T-cell (primary cell): ENCODE measurements at places on chromosomes 4 and X.

DNA sequence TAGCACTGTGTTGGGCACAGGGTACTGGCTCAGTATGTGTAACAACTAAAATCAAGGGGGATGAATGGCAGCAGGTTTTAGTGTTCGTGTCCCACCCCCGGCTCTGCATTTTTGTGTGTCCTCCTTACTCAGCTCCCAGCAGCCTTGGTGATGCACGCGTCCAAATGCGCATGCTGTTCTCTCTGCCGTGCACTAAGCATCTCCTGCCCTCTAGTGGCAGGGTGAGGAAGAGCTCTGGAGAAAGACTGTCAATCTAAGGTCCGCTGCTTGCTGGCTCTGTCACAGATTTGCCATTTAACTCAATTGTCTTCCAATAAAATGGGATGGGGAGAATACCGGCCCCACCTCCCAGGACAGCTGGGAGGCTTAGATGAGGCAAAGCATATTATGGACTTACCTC, 61.4 kb downstream of the WFS1 start:
- H3K36me3 ChIP-seq, result no peaks in the 10 kb centered on the region
- H3K27ac ChIP-seq, result no peak overlapping the region
- H3K4me3 ChIP-seq, result no peak overlapping the region
- no peaks in the 10 kb centered on the region for H3K4me1 ChIP-seq
- no peaks in the 10 kb centered on the region for H3K27me3 ChIP-seq

DNA sequence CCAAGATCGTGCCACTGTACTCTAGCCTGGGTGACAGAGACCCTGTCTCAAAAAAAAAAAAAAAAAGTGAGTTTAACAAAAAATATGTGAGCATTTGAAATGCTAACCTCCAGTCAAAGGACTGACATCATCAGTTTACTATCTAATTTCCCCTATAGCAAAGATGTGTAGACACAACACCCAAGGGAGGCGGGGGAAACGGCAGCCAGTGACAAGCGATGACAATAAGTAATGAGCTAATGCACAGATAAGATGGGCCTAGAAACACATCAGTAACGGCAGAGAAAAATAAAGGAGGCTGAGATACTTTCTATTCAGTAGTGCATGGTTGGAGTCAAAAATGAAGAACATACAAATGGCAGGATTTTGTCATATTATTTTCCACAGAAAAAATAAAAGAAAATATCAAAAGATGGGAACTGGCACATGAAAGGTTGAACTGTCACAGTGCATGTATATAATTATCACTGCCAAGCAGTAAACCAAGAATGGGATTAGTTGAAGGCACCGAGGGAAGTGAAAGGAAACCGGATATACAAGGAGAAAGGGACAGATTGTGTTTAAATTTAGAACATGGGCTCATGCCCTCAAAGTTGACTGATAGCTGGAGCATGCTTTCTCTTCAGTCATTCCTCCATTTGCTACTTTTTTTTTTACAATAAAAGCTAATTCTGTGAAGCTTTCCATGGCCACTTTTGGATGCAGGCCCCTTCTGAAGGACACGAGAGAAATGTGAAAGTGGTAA, 41.8 kb downstream of the IGFBP7 start:
- DNase-seq, result no peak
- H3K36me3 ChIP-seq, result no peaks in the 10 kb centered on the region
- no peaks in the 10 kb centered on the region for H3K4me1 ChIP-seq
- H3K27me3 ChIP-seq, result peaks cover 15% of the 10 kb centered on the region

GRCh38 chr4:40838742-40839141, 89.0 kb downstream of the NSUN7 start:
- no peaks in the 10 kb centered on the region for H3K27me3 ChIP-seq
- no peak overlapping the region for H3K4me3 ChIP-seq
- no peaks in the 10 kb centered on the region for H3K4me1 ChIP-seq
- H3K36me3 ChIP-seq, result no peaks in the 10 kb centered on the region
- no peak for DNase-seq
- H3K27ac ChIP-seq, result no peak overlapping the region

DNA sequence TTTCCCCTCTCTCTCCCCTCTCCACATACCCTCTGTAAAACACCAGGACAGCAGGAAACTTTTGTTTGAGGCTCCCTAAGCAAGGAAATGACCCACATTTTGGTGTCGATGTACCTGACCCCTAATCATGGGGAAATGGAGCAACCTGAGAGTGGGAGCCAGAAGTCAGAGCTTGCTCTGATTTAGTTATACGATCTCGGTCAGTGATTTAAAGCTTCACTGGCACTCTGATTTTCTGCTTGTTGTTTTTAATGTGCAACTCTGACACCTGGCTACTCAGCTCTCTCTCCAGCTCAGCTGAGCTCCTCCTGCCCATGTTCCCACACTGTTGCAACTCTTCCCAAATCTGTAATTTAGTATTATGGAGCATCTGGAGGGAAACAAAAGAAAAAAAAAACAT, 408.6 kb downstream of the ADAM29 start:
- no peaks in the 10 kb centered on the region for H3K36me3 ChIP-seq
- no peaks in the 10 kb centered on the region for H3K4me1 ChIP-seq
- no peak for DNase-seq
- H3K4me3 ChIP-seq, result no peak overlapping the region
- H3K27ac ChIP-seq, result no peak overlapping the region
- no peaks in the 10 kb centered on the region for H3K27me3 ChIP-seq

DNA sequence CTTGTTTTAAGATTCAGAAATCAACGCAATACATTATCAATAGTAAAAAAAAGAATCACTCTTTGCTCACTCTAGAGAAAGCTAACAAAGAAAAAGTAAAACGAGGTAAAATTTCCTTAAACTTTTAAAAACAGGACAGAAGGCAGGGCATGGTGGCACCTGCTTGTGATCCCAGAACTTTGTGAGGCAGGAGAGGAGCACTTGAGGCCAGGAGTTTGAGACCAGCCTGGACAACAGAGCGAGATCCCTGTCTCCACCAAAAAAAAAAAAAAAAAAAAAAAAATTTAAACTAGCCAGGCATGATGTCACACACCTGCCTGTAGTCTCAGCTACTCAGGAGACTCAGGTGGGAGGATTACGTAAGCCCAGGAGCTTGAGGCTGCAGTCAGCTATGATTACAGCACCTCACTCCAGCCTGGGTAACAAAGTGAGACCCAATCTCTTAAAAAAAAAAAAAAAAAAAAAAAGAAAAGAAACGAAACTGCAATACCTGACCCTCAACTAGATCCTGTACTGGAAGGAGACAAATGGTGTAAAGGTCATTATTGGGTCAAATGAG, 3.5 kb downstream of the CCNI start:
- no peaks in the 10 kb centered on the region for H3K36me3 ChIP-seq
- peak overlapping the region; percentile 100 for H3K27ac ChIP-seq
- no peak overlapping the region for H3K4me3 ChIP-seq
- H3K27me3 ChIP-seq, result no peaks in the 10 kb centered on the region
- peak; percentile 52 for DNase-seq
- H3K4me1 ChIP-seq, result peaks cover 20% of the 10 kb centered on the region

DNA sequence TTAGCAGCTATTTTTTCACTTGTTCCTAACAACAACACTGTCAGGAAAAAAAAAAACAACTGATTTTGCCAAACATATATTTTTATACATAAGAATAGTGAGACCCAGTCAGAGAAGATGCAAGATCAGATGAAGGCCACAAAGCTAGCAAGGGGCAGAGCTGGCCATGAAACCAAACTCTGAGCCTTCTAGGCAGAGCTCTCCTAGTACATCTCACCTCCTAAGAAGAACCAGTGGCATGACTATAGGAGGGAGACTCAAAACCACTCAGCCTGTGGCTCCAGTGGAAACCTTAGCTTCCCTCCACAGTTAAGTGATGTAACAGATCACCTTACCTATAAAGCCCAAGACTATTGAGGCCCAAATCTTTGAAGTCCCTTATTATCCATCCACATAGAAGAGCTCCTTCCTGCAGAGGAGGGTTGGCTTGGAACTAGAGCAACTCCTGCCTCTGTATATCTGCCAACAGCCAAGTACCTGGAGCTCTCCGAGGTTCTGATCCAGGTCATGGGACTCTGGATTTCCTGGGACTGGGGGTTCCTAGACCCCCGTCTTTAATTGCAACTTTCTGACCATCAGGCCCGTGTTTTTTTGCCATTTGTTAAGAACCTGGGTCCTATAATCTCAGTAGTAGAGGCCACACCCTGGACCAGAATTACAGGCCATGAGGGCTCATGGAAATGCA, 136.5 kb downstream of the SH3KBP1 start:
- H3K27ac ChIP-seq, result peak overlapping the region; percentile 94
- peaks cover 73% of the 10 kb centered on the region for H3K4me1 ChIP-seq
- no peak overlapping the region for H3K4me3 ChIP-seq
- H3K36me3 ChIP-seq, result no peaks in the 10 kb centered on the region
- no peaks in the 10 kb centered on the region for H3K27me3 ChIP-seq

- H3K4me1 ChIP-seq, result no peaks in the 10 kb centered on the region
- no peaks in the 10 kb centered on the region for H3K27me3 ChIP-seq
- DNase-seq, result no peak
- no peaks in the 10 kb centered on the region for H3K36me3 ChIP-seq
Measured at GRCh38 chr4:183765251-183765911, 106.3 kb downstream of the TRAPPC11 start.

DNA sequence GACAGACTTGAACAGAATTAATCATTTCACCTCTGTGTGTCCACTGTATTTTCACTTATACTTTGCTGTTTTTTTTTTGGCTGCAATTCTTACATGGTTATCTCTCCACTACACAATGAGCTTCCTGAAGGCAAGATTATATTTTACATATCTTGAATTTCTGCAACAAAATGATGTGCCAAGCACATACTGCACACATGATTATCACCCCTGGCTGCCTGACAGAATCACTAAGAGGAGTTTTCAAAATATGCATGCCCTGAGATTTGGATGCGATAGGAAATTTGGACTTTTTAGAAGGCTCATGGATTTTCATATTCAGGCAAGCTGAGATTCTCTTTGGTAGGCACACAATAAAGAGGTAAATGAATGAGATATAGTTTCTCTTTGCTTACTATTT, 1162.1 kb upstream of the IGFBP7 start:
- no peaks in the 10 kb centered on the region for H3K36me3 ChIP-seq
- H3K4me1 ChIP-seq, result no peaks in the 10 kb centered on the region
- no peak for DNase-seq

DNA sequence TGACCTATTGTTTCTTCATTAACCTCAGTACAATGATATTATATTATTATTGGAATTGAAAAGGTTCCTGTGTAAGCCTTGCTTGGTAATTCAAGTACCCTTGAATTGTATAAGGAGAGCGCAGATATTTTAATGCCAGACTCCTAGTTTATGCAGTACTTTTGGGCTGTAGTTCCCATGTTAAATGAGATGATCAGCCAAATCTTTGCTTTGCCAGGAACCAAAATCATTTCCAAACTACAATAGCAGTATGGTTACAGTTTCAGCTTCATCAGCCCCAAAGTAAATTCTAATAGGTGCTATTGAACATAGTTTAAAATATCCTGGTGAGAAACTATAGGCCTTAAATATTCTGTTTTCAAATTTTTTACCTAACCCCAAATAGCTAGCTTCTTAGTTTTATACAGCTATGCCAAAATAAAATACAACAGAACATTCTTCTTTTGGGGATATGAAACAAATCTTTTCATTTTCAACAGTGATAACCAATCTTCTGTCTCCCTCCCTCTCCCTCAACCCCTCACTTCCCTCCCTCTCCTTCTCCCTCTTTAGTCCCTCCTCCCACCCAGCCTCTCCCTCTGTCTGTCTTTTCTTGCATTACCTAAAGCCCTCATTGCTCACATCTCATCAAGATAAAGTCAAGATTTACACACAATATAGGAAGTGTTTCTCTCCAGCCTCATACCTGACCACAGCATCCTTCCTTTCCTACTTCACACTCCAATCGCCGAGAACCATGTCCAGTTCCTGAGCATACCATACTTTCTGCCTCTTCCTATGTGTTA, 190.1 kb downstream of the SHROOM3 start:
- DNase-seq, result no peak
- H3K4me1 ChIP-seq, result no peaks in the 10 kb centered on the region
- H3K27me3 ChIP-seq, result no peaks in the 10 kb centered on the region
- H3K4me3 ChIP-seq, result no peak overlapping the region
- no peak overlapping the region for H3K27ac ChIP-seq

GRCh38 chr4:176775338-176775737, 17.4 kb downstream of the VEGFC start:
- no peak overlapping the region for H3K27ac ChIP-seq
- DNase-seq, result no peak
- H3K27me3 ChIP-seq, result no peaks in the 10 kb centered on the region
- H3K4me3 ChIP-seq, result no peak overlapping the region
- no peaks in the 10 kb centered on the region for H3K36me3 ChIP-seq
- H3K4me1 ChIP-seq, result no peaks in the 10 kb centered on the region

- no peaks in the 10 kb centered on the region for H3K27me3 ChIP-seq
- no peak overlapping the region for H3K27ac ChIP-seq
- peaks cover 25% of the 10 kb centered on the region for H3K4me1 ChIP-seq
Measured at GRCh38 chrX:13700380-13700779, 11.5 kb downstream of the RAB9A start.

DNA sequence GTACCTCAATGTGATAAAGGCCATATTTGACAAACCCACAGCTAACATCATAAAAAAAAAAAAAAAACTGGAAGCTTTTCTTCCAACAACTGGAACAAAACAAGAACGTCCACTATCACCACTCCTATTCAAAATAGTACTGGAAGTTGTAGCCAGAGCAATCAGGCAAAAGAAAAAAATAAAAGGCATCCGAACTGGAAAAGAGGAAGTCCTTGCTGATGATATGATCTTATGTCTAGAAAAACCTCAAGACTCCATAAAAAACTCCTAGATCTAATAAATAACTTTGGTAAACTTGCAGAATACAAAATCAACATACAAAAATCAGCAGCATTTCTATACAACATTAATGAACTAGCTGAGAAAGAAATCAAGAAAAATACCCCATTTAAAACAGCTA, 134.3 kb downstream of the TEX11 start:
- H3K4me3 ChIP-seq, result no peak overlapping the region
- H3K27me3 ChIP-seq, result peaks cover 3% of the 10 kb centered on the region
- H3K27ac ChIP-seq, result no peak overlapping the region
- no peak for DNase-seq
- H3K36me3 ChIP-seq, result no peaks in the 10 kb centered on the region

DNA sequence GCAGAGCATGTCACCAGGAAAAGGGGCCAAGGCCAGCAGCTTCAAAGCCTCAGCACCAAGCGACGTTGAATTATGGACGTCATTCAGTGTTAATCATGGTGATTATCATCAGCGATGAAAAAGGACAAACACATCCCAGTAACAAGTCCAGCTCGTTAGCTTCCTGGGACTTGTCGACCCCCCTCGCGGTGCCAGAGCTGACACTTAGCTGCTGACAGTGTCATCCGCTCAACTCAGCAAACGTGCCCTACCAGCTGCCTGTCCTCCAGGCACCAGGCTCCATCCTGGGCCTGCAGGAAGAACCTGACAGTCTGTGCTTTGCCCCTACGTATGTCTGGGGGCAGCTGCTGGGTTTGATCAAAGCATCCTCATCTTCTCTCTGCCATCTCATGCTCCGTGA, 137.0 kb upstream of the PSAPL1 start:
- H3K4me1 ChIP-seq, result no peaks in the 10 kb centered on the region
- no peaks in the 10 kb centered on the region for H3K36me3 ChIP-seq
- H3K27ac ChIP-seq, result no peak overlapping the region
- no peak for DNase-seq
- H3K27me3 ChIP-seq, result peaks cover 20% of the 10 kb centered on the region
- no peak overlapping the region for H3K4me3 ChIP-seq

- no peak overlapping the region for H3K27ac ChIP-seq
- H3K36me3 ChIP-seq, result no peaks in the 10 kb centered on the region
- H3K4me3 ChIP-seq, result peak overlapping the region; percentile 1
- DNase-seq, result peak; percentile 1
- H3K4me1 ChIP-seq, result peaks cover 10% of the 10 kb centered on the region
Measured at GRCh38 chrX:103464072-103464773, 55.1 kb downstream of the RAB40A start.
